Smooth muscle cell of the pulmonary artery (primary cell): ENCODE measurements at places on chromosomes 7 and 10. TPM values are rescaled to one million over a fixed set of nuclear protein-coding genes. Genes with fewer than 3 reads are reported as not detected.

Gene C10orf143
- total RNA-seq, result 0.13 and 0.30 TPM in 2 replicates

Gene MYH16
- not detected in 2 replicates for total RNA-seq

Gene APBB1IP
- total RNA-seq, result 0.13 and 0.26 TPM in 2 replicates

Gene SUN3
- total RNA-seq, result not detected in 2 replicates

Gene NMT2
- 25.4 and 26.1 TPM in 2 replicates for total RNA-seq
